ENCODE measurements at places on chromosomes 5 and 9.

DNA sequence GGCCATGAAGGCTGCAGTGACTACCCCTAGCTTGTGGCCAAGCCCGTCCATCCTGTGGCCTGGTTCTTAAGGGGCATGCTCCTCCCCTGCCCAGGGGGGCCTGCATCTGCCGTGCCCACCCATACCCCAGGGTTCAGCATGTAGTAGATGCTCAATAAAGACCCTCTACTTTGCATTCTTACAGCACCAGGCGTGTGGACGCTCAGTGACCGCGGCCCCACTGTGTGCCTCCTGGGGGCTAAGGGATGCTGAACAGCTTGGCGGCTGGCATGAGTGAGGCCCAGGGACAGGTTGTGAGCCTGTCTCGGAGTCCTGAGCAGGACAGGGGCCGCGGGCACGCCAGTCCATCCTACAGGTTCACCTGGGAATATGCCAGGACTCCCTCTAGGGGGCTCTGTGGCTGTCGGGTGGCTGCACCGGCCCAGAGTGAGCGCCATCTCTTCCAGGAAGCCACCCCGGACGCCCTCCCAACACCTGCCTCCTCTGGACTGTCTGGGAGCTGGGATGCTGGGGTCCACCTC is 9.1 kb downstream of the NOTCH1 start:
- no peak for DNase-seq

- no peak for DNase-seq
These were observed 48.5 kb upstream of the RLN1 start for GRCh38 chr9:5388026-5388819.

DNA sequence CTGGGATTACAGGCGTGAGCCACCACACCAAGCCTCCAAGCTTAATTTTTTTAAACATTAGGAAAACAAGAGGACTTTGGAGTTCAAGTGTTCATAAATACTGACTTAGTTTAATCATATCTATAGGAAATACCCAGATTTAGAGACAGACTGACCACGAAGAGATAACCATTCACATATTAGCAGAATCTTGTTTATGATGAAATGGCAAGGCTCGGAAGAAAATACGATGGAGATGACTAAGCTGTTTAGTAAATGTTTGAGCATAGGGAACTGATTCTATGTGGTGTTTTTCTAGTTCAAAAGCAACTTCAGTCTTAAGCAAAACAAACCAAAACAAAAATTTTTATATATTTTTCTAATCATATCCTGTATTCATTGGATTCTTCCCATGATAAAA is 13.5 kb upstream of the TUSC1 start:
- DNase-seq = no peak

DNA sequence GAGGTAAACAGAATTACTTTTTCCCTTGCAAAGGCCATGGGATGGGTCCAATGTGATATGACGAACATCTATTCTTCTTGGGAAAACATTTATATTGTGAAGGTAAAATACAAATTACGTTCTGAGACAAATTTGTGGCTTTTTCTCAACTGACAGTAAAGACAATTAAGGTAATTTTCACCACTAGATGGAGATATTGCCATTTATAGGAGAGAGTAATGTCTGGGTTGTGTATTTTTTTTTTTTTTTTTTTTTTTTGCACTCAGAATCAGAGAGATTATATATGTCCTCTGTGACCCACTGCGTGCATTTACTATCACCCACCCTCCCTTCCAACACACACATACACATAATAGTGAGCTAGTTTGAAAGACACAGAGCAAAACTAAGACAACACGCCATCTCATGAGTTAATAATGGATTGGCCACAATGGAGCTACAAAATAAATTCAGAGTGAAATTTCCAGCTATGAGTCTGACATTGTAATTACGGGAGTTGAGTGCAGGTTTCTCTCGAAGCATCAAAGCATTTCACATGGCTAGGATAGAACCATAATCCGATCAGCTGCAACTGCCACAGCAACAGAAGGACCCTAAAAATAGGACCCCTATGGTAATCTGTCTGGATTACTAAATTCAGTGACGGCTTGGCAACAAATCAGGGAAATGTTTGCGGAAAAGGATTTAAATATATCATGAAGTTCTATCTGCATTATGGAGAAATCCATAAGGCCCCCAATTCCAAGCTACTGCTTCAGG is 49.2 kb downstream of the ANXA1 start:
- no peak for DNase-seq

GRCh38 chr9:123528501-123528900 is 172.5 kb downstream of the CRB2 start:
- no peak for DNase-seq

- no peak for DNase-seq
These were observed 75.6 kb upstream of the GRIN3A start for GRCh38 chr9:101814064-101814463.

DNA sequence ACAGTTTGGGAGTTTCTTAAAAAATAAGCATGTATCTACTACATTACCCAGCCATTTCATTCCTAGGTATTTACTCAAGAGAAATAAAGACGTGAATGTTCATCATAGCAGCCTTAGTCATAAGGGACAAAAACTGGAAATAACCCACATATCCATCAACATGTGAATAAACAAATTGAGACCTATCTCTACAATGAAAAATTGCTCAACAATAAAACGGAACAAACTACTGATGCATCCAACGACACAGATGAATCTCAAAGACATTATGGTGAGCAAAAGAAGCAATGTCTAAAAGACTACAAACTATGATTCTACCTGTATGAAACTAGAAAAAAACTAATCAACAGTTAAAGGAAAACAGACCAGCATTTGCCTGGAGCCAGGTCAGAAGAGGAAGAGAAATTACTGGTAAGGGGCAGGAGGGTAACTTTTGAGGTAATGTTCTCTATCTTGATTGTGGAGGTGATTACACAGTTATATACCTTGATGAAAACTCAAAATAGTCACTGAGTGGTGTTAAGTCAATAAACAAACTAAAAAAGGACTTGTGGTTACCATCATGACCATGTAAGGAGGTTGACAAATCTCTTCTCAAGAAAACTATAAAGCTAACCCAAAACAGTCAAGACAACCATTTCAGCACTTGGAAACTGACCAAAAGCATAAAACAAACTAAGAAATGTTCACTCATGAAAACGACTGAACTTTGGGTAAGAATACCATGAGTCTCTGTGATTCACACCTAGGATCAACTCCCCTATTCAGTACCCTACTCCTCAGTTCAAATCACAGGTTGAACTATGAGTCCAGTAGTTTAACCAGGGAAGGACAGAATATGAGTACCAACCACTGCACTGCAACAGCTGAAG is 10.4 kb downstream of the UIMC1 start:
- DNase-seq = no peak

DNA sequence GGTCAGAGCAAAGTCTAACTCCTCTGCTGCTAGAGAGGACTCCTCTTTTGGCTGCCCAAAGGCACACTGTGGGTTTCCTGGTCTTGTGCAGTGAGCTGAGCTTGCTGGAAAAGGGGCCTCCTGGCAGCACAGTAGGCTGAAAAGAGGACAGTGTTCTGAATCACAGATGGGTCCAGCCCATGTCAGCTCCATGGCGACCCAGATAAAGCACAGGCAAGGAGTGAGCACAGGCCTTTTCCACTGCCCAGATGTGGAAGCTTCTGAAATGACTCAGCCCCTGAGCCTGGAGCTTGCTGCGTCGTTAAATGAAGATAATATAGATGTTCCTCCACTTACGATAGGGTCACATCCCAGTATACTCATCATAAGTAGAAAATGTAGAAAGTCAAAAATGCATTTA is 8.1 kb downstream of the CCDC180 start:
- DNase-seq = no peak

DNA sequence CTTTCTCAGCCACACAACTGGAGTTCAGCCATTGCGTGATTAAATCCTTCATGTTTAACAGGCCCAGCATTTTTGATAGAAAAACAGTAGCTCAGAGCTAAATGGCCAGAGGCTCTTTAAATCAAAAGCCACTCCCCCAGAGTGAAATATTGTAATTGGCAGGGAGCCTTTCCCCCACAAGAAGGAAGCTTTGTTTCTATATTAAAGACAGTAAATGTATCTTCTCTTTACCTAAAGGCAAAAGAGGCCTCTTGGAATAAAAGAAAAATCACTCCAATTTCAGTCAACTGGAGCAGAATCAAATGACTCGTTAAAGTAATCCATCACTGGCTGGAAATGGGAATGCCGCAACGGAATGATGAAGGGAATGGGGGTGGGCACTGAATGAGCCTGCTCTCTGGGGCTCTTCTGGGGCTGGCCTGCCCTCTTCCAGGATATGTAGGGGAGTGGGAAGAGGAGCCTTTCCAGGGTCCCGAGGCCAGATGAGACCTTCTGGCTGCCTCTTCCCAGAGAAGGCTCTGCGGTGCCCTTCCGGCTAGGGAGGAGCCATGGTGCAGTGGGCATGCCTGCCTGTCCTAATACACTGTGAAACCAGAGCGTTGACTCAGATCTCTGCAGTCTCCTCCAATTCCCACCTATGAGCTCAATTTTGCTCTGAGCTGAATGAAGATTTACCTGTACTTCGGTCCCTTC is 45.2 kb downstream of the ANKDD1B start:
- DNase-seq = no peak

DNA sequence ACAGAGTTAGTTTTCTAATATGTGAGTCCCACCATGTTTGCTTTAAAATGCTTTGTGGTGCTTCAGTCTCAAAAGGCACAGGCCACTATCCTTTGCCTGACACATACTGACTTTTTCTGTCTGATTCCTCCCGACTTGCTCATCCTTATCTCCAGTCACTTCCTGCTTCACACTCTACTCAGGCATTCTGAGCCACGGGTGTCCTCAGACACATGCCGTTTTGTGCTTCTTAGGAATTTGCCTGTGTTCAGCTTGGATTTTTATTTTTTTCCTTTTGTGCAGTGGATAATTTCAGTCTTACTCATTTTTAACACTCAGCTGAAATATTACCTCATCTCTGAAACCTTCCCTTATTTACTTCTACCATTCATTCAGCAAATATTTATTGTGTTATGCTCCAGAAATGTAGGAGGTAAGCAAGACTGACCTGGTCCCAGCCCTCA is 54.1 kb downstream of the MAN2A1 start:
- DNase-seq = no peak

DNA sequence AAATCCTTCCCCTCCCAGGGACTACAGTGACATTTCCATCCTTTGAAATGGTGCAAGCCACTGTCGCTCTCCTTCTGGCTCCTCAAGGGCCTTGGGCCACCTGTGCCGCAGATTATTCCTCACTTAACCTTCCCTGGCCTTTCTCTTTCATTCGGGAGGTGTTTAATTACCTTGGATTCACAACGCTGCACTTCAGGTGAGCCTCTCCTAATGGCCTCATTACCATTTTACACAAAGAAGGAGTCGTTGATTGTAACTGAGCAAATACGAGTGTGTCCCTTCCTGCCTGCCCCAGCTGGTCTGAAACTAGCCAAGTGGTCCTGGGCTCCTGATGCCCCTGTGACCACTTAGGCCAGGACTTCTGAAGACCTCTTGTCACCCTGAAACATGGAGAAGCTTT is 205.0 kb downstream of the CRB2 start:
- no peak for DNase-seq

GRCh38 chr9:134031783-134032182 is 6.5 kb downstream of the BRD3OS start:
- no peak for DNase-seq

- DNase-seq = no peak
These were observed 297.9 kb downstream of the KCTD16 start for GRCh38 chr5:144468571-144468970.

GRCh38 chr9:128439273-128439672 is 16.5 kb upstream of the ODF2 start:
- no peak for DNase-seq

DNA sequence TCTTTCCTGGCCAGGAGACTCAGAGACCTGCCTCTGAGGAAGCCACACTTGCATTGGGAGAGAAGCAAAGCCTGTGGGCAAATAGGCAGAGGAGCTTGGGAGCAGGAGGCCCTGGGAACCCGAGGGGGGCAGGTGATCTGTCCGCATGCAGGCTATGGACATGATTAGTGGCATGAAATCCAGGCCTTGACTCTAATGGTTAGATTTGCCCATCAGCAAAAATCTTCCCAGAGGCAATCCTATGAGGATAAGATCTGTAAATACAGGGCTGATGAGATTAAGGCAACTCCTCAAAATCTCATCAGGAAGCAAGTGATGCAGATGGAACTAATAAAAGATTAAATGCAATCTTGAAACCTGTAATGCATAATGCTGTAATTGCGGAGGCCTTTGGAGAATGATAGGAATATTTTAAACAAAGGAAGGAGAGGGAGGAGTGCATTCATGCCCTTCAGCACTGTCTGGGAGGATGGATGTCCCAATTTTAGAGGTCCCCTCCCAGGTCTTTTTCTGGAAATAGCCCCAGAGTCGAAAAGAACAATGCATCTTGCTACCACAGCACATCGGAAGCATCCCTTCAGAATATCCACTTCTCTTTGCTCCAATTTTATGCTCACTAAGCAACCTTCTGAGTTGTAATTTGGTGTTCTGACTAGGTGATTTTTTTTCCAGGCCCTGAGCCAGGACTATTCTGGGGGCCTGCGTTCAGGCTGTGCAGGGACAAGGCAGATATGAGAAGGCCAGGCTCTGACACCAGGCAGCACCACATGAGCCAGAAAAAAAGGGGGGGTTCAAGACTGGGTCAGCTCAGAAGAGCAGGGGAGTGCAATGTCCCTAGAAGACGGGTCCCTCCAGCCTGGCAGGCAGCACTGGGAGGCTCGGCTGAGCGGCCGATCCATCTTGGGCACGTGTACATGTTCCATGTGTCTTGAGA is 66.5 kb downstream of the MED10 start:
- DNase-seq = no peak

- DNase-seq = no peak
These were observed 164.3 kb downstream of the TLE4 start for GRCh38 chr9:79736051-79736450.

GRCh38 chr5:16791036-16791705 is 144.9 kb downstream of the MYO10 start:
- peak; percentile 43 for DNase-seq

DNA sequence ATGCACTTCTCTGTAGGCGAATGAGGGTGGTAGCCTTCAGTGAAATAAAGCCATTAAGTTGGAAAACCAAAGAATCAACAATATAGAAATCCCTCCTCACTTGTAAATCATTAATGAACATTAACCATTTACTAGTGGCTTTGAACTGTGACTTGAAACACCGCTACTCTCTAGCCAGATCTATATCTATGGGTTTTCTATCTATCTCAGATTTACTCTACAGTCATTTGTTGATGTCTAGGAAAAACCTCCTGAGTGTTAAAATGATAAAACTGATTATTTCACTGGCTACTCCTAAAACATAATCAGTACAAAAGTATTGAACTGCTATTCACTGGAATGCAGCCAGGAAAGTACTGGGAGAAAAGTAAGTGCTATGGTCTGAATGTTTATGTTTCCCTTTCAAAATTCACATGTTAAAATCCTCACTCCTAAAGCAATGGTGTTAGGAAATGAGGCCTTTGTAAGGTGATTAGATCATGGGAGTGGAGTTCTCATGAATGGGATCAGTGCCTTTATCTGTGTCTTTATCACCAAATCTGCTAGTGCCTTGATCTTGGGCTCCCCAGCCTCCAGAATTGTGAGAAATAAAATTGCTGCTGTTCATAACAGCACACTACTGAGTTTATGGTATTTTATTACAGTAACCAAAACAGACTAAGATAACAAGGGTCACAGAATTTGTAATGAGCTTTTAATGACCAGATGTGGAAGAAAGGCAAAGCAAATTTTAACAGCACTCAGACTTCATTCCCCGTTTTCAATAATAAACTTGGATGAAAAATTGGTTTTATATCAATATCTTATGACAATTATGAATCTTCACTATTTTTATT is 8.6 kb upstream of the OXCT1 start:
- no peak for DNase-seq

GRCh38 chr9:116855881-116856662 is 169.0 kb downstream of the TRIM32 start:
- DNase-seq = no peak

Data from germinal center (tissue), 1 donor.